Fibroblast of skin of abdomen (primary cell): ENCODE measurements at places on chromosomes 5 and 9.

DNA sequence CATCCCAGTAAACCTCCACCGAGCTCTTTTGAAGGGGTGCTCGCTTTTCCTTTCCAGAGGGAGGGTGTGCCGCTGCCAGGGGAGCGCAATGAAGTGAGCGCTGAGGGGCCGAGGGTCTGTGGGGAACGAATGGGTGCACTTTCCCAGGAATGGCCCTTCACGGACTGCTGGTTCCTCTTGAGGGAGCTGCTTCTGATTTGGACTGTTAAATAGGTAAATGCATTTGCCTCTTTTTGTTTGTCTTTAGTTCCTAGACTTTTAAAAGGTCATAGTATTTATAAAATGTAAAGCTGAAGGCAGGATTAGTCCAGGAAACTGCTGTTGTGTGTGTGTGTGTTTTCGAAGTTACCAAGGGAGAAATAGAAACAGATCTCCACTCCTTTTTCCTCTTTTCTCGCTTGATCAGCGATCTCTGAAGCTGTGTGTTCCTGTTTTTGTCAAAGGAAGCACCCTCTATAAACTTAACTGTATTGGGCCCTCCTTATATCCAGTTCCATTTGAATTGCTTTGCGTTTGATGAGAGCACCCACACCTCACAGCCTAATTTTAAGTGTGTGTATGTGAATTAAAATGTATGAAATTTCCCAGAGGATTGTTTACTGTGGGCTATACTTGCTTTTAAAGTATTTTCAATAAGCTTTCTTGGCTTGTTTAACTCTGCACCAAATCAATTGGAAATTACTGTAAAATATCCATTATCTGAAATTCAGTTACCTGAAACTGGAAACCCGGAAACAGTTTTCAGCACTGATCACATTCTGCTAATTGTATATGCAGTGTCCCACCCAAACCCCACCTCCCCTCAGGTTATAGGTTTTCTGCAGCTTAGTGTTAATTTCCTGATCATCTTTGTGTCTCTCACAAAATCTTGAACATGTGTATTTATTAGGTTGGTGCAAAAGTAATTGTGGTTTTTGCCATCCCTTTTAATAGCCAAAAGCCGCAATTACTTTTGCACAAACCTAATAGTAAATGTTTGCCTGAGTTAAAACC lies 966 bp downstream of the SNX2 start:
- DNase-seq, result no peak

GRCh38 chr5:111756581-111757354 lies at the start of gene NREP:
Gene NREP, minus strand, starts transcription at chr5:111757194. Its CDS starts 1,422 bp downstream, at chr5:111755772.
- DNase-seq, result no peak

- DNase-seq, result peak; percentile 10
These were observed 46.7 kb upstream of the CER1 start for GRCh38 chr9:14769230-14769571.

- peak; percentile 42 for DNase-seq
These were observed 989 bp upstream of the FBN2 start for GRCh38 chr5:128539038-128539429.

GRCh38 chr5:133293960-133294359 lies 242.1 kb downstream of the HSPA4 start:
- no peak for DNase-seq

DNA sequence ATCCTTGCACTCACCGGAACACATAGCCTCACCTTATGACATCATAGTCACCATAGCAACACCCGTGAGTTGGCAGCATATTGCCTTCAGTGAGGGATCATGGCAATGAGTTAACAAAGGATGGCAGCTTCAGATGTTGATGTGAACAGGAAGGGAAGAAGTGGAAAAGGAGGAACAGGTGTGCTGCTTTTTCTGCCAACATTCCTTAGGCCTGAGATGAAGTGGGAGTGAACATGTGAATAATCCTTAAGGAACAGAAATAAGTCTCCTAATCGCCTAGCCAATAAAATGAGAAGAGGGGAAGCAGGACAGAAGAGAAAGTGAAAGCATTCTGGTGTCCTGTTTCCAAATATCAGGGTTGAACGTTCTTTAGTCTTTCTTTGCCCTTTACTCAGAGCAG lies 360.0 kb downstream of the BRINP1 start:
- DNase-seq, result peak; percentile 36

DNA sequence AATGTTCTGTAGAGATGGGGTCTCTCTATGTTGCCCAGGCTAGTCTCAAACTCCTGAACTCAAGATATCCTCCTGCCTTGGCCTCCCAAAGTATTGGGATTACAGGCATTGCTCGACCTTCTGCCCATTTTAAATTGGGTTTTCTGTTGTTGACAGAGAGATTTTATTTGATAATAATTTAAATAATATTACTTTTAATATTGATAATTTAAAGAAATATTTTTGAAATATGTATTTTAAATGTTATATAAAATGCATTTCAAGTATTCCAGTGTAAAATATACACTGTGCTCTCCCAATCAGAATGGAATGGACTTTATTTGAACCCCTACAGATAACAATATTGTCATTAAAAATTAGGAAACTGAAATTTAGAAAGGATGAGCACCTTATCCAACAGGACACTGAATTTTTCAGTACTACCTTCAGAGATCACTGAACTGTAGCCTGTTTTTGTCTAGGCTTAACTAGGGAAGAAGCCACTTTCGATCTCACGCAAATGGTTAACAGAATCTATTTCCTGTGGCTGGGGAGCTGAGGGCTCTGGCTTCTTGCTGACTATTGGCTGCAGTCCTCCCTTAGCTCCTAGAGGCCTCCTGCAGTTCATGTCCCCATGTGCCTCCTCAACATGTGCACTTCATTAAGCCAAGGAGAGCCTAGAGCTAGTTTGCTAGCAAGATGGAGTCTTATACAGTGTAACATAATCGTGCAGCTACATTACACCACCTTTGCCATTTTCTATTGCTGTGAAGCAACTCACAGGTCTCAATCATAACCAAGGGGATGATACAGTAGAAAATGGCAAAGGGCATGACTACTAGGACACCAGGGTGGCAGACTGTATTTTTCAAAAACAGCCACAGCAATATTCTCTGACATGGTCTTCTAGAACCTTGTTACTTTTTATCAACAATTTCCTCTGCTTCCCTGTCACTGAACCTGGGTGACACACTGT lies 150.0 kb downstream of the CDC42SE2 start:
- peak; percentile 52 for DNase-seq

- DNase-seq, result no peak
These were observed 1.2 kb upstream of the PSAT1 start for GRCh38 chr9:78295731-78296130.

GRCh38 chr5:108321341-108321740 lies 60.6 kb downstream of the FBXL17 start:
- DNase-seq, result no peak

GRCh38 chr5:79318935-79319614 lies 83.1 kb downstream of the JMY start:
- DNase-seq, result peak; percentile 93

GRCh38 chr5:39500551-39501175 lies 75.9 kb upstream of the DAB2 start:
- peak; percentile 63 for DNase-seq

DNA sequence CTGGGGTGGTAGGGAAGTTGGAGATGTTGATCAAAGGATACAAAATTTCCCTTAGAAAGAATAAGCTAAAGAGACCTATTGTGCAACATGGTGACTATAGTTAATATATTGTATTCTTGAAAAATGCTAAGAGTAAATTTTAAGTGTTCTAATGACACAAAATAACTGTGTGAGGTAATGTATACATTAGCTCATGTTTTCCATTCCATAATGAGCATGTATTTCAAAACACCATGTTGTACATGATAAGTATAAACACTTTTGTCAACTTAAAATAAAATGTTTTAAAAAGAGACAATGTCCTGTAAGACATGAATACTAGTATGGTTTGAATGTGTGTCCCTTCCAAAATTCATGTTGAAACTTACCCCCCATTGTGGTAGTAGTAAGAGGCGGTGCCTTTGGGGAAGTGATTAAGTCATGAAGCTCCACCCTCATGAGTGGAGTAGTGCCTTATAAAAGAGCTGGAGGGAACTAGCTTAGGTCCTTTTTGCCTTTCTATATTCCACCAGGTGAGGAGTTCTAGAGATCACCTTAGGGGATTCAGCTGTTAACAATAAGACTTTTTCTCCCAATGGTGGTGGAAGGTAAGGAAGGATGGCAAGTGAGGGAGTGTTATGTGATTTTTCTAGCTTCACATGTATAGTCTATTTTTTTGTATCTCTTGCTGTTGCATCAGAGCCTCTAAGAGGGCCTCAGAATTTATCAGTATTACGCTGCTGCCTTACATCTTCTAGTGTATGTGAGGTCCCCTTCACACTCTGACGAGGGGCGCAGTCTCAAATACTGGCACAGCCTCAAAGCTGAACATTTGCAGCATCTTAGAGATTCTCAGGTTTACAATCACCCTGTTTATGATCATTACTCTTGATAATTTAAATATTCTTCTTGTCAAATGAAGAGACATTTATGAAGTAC lies 94.9 kb upstream of the NREP start:
- DNase-seq, result no peak

- DNase-seq, result peak; percentile 94
These were observed at the start of gene DENND1A for GRCh38 chr9:123929870-123930831. Gene DENND1A, minus strand, starts transcription at chr9:123930126. Its CDS starts 221 bp downstream, at chr9:123929905.

DNA sequence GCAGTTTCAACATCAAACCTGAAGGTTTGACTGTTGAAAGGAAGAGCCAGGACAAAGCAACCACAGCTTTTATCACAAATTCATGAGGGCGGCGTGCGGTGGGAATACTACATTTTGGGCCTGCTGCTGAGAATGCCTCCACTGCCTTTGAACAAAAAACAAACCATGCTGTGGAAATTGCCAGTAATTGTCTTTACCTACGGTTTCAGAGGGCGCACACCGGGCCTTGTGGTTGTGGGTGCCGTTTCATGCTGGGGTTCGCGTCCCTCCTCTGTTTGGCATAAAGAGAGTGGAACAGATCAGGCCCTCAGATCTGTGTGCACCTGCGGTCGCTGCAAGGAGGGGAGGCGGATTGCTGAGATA lies 27.6 kb upstream of the TCF7 start:
- DNase-seq, result no peak

- no peak for DNase-seq
These were observed 5.2 kb upstream of the UHRF2 start for GRCh38 chr9:6407778-6408177.

GRCh38 chr9:38521762-38522161 lies 97.5 kb upstream of the IGFBPL1 start:
- DNase-seq, result no peak

DNA sequence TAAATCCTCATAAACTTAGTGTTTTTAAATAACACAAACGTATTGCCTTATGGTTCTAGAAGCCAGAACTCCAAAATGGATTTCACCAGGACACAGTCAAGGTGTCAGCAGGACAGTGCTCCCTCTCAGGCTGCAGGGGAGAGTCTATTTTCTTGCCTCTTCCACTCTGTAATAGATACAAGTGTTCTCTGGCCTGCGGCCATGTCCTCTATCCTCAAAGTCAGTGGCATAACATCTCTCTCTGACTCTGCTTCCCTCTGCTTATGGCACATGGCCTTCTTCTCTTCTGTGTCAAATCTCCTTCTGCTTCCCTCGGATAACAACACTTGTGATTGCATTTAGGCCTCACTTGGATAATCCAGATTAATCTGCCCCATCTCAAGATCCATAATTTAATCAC lies 129.4 kb upstream of the OR13F1 start:
- no peak for DNase-seq

- no peak for DNase-seq
These were observed 32.8 kb downstream of the ZNF608 start for GRCh38 chr5:124713595-124713994.

GRCh38 chr5:95223566-95224258 lies 61.2 kb downstream of the MCTP1 start:
- DNase-seq, result no peak

- no peak for DNase-seq
These were observed 46.8 kb downstream of the TENT4A start for GRCh38 chr5:6759983-6760382.

- DNase-seq, result peak; percentile 17
These were observed 42.6 kb downstream of the LARP1 start for GRCh38 chr5:154797762-154798161.

DNA sequence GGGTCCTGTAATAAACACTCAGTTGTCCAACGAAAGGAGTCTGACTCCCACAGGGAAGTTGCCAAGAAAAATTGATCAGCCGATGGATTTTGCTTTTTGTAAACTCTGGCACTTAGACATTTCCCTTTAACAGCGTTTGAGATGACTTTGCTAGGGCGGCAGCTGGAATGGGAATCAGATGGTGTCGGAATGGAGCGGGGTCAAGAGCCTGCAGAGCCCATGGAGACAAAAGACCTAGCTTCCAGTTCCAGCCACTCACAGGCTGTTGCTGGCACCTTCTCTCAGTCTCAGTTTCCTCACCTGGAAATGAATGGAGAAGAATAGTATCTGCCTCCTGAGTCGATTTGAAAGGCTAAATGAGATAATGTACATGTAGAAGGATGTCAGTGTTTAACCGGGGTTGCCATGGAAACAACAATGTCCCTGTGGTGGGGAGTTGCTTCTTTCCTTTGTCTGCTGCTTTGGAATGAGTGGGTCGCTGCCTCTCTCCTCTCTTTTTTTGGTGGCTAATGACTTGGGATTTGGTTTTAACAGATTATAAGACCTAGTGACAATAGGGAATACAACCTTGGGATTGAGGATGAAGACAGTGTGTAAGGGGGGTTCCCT lies 137.4 kb downstream of the GAS1 start:
- no peak for DNase-seq

- peak; percentile 18 for DNase-seq
These were observed 102.4 kb downstream of the LPAR1 start for GRCh38 chr9:110935829-110936228.

GRCh38 chr9:81499021-81499454 lies 190.3 kb downstream of the TLE1 start:
- peak; percentile 72 for DNase-seq

- no peak for DNase-seq
These were observed 62.7 kb upstream of the PALM2AKAP2 start for GRCh38 chr9:109717342-109717741.

DNA sequence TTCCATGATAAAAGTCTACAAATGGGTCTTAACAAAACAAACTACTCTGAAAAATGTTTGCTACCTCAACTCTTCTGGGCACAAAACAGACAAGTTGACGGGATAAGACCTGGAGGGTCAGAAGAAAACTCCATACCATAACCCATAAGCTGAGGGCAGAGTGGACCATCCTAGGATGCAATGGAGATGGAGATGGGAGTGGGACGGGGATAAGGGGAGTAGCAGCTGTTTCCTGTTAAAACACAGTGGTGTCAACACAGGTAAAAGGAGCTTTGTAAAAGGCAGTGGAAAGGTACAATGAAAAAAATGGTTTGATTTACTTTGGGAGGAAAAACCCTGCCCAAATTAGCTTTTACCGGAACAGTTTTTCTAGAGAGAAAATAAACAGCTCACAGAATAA lies 41.6 kb downstream of the CEMIP2 start:
- DNase-seq, result no peak

GRCh38 chr9:135722365-135722764 lies 20.4 kb downstream of the KCNT1 start:
- no peak for DNase-seq

DNA sequence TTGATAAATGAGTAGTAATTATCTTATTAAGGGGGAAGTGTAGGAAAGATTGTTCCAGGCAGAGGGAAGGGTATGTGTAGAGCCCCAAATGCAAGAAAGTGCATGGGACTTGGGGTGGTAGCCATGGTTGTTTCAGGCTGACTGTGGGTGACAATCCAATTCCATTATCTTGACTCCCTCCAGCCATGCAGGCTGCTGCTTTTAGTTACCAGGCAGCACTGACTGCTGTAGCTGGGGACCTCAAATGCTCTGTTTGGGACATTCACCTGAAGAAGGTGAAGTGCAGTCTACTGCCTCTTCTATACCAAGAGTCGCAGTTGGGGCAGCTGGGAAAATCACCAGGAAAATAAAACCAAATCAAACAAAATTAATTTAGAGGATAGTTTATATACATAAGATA lies 102.4 kb upstream of the NR3C1 start:
- no peak for DNase-seq

- DNase-seq, result no peak
These were observed 264.6 kb upstream of the ZNF608 start for GRCh38 chr5:125011014-125011413.
